ENCODE measurements at places on chromosomes 12 and 14.

DNA sequence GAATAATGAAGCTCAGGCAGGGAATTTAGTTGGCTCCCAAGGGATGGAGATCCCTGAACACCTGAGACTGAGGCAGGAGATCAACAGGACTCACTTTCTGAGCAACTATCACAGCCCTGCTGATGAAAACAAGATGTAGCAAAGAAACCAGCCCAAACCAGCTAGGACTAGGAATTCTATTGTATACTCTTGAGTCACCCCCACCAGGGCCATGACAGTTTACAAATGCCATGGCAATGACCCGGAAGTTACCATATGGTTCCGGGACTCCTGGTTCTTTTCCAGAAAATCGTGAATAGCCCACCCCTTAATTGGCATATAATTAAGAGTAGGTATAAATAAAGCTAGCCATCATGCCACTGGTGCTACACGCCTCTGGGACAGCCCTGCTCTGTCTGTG is 46.0 kb upstream of the OASL start:
- no peak for DNase-seq

DNA sequence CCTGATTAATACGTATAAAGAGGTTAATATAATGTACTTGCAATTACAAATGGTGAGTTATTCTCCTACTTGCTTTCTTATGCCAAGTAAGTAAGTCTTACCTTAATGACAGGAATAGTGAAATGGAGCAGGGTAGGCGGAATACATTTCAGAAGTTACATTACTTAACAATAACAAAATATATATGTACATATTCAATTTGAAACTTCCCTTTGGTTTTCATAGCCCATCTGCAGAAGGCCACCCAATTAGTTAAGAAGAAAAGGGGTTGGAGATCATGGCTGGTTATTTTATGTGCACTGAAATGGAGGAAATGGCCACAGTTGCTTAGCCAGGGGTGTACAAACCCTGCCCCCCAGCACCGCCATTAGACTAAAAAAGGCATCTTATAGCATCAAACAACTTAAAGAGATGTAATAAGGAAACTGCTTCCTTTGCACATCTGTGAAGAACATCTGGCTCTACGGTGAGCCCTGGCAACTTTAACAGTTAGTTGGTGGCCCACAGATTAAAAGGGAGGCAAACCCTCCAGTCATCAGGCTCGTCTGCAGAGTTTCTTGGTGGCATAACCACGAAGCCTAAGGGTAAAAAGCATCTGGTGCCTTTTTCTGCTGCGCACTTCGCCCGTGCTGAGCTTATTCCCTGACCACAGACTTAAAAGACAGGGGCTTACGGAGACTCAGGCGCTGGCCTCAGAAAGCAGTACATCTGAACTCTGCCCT is 38.8 kb upstream of the DACT1 start:
- no peak for DNase-seq

GRCh38 chr14:95525999-95526398 is 8.9 kb upstream of the GLRX5 start:
- DNase-seq = no peak

GRCh38 chr12:68175557-68176061 is 16.1 kb upstream of the IFNG start:
- DNase-seq = no peak

GRCh38 chr12:33248364-33248763 is 191.3 kb downstream of the SYT10 start:
- no peak for DNase-seq

GRCh38 chr14:97924922-97925613 is 1127.9 kb downstream of the VRK1 start:
- no peak for DNase-seq

DNA sequence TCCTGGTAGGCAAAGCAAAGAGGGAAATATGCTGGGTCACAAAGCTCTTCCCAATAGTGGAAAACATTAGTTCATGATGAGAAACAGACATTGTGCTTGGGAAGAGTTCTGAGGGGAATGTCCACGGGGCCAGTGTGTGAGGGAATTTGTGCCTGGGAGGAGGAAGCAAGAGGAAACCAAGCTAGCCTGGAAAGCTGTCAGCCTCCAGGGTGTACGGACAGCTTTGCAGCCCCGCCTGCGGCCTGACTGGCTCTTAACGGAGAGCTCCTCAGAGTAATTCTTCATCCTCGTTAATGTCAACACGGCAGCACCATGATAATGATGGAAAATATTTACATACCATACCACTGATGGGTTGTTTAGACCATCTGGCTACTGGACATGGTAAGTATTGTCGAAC is 32.4 kb downstream of the PITPNM2 start:
- DNase-seq = no peak

- DNase-seq = no peak
Observed at GRCh38 chr12:39329018-39329417, 113.9 kb downstream of the KIF21A start.

DNA sequence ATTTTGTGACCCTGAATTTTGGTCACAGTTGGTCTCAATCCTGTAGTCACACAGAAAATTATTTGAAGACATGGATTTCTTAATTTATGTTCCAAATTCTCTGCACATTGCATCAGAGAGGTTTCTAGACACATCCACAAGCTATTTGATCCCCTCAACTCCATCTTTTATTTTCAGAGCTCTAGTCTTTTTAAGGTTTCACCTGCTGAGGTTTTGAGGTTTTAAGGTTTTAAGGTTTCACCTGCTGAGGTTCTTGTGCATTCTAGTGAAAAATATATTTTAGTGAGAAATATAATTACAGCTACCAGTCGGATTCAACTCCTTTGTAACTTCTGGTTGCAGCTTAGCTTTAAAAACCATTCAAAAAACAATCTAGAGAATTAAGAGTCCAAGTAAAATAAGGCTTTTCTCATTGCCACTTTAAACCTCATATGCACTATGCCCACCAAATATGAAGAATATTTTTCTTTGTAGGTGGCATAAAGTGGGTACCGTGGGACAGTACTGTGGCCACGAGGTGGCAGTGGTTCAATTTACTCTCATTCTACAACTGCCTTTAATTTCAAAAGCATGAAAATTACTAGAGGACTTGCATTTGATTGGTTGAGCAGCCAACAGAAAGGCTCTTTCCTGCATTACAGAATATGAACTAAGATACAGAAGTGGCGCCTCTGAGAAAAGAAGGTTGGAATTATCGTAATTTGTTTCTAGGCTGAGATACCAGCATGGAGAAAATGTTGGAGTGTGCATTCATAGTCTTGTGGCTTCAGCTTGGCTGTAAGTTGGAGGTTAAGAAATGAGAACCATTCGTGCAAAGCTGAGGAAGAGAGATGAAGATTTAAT is 366.5 kb upstream of the OR4E1 start:
- DNase-seq = peak; percentile 20

DNA sequence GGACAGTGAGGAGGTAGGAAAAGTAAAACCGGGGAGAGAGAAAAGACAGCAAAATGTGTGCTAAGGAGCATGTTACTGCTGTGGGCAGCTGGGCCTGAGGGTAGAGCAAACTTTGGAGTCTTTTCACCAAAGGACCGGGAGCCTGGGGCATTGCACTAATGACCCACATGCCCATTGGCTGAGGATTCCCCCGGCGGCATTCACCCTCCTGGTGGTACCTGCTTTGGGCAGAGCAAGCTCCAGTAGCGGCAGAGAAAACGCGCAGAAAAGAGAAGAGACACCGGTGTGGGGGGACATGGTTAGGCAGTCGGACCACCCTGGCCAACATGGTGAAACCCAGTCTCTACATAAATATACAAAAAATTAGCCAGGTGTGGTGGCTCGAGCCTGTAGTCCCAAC is 83.4 kb upstream of the ESRRB start:
- DNase-seq = no peak

- DNase-seq = no peak
Observed at GRCh38 chr14:103744621-103745395, 29.2 kb downstream of the ZFYVE21 start.

GRCh38 chr14:27061299-27061698 is 463.5 kb upstream of the NOVA1 start:
- no peak for DNase-seq

GRCh38 chr12:111838353-111838752 is 3.7 kb upstream of the MAPKAPK5 start:
- no peak for DNase-seq

- no peak for DNase-seq
Observed at GRCh38 chr14:69996216-69996615, 117.0 kb downstream of the SMOC1 start.

DNA sequence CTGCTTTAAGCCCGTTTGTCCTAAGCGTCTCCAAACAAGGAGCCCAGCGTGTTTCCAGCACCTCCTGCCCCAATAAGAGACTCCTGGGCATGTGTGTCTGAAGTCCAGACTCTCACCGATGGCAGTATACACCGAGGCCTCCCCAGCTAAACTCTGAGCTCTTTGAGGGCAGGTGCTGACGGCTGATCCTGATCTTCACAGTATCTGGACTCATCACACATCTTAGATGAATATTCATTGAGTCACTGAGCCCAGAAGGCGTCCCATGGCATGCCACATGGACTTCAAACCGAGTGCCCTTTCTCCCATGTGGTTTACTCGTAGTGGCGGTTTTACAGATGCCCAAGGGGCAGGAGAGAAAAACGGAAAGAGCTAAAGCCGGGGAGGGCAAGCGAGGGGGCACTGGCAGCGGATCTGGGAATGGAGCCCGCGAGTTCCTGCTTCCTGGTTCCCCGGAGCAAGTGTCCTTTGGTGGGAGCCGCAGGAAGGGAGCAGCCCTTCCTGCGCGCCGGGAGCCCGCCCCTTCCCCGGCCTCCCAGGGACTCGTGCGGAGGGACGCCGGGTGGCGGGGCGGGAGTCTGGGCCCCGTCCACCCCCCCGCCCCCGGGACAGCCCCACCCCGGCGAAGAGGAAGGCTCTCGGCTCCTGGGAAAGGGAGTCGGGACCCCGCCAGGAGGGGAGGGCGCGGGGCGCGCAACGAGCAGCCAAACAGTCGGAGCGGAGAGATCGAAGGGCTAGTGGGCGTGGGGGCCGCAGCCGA is 585 bp upstream of the TEAD4 start:
- DNase-seq = peak; percentile 94

GRCh38 chr14:56805201-56805991 is 4.9 kb downstream of the OTX2 start:
- DNase-seq = no peak

DNA sequence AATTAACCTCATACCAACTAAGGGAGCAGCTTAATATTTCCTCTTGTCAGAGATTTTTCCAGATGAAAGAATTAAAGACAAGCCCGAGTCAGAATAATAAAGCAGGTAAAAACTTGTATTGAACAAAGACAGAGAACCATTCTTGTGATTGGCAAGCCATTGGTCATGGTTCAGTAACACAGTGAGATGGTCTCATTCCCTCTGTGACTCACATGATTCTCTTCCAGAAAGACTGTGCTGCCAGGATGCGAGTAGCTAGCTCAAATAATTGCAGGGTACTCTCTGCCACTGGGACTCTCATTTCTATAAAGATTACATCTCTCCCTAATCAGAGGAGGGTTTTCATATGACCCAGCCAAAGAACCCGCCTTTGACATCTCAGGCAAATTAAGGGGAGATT is 179.4 kb downstream of the PHLDA1 start:
- no peak for DNase-seq

GRCh38 chr14:58315606-58316005 is 17.3 kb downstream of the ARID4A start:
- no peak for DNase-seq

GRCh38 chr14:98977451-98977850 is 294.5 kb downstream of the BCL11B start:
- DNase-seq = no peak

- no peak for DNase-seq
Observed at GRCh38 chr12:47068539-47068938, 10.9 kb upstream of the PCED1B start.

DNA sequence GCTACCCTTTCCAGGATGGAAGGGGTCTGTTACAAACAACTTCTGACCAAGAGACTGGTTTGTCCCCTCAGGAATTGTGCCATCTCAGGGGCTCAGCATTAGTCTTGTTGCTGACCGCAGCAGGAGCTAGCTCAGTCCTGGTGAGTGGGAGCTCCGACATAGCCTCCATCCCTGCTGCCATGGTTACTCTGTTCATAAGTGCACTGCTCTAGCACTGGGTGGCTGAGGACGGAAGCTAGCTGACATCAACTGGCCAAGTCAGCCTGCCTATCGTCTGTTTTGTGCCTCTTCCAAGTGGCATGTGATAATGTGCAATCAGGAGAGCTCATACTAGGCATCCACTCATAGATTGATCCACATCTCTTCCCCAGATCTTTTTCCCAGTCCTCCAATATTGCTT is 7.5 kb downstream of the SLC17A8 start:
- DNase-seq = no peak

GRCh38 chr14:19828314-19828713 is 24.7 kb downstream of the OR4N2 start:
- no peak for DNase-seq

Data from T47D (cell line).